ENCODE measurements at places on chromosomes 3 and 15.

- DNase-seq, result no peak
Measured at GRCh38 chr3:159751752-159752151, 236.9 kb upstream of the IL12A start.

DNA sequence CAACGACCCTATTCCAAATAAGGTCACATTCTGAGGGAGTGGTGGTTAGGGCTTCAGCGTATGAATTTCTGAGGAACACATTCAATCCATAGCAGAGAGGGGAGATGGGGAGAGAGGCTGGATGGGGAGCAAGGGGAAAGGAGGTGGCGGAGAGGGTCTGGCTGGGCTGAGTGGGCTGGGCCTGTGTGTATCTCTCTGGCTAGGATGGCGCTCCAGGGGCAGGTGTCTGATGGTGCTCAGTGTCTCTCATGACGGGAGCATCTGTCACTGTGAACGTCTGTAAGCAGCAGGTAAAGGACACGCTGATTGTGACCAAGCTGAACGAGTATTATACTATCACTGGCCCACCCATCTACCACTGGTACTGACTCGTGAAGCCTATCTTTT, 159.6 kb downstream of the XXYLT1 start:
- DNase-seq, result no peak

DNA sequence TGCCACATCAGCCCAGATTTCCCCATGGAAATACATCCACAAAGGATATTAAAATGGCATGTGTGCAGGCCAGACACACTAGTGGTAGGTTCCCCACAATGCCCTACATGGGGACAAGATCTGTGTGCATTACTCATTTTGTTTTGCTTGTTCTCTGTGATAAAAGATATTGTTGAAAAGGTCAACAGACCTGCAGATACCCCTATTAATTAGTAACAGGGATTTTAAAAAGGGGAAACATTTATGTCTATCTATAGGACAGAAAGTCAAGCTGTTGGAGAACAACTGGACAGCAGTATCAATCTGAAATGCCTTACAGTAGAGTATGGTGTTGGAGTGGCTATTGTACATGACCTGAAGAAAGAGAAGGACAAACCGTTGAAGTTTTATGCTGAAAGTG, 596.0 kb upstream of the GRM7 start:
- no peak for DNase-seq

DNA sequence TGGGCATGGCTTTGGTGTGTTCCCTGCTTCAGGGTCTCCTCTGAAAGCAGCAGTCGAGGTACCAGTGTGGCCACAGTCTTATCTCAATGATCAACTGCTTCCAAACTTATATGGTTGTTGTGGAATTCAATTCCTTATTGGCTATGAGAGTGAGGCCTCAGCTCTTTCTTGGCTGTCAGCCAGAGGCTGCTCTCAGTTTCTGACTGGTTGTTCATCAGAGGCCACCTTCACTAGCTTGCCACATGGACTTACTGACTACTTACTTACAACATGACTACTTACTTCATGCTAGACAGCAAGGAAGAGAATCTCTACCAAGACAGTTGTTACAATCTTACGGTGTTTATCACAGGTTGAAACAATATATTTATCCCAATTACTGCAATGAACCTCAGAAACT, 789.2 kb downstream of the DIPK2A start:
- no peak for DNase-seq

DNA sequence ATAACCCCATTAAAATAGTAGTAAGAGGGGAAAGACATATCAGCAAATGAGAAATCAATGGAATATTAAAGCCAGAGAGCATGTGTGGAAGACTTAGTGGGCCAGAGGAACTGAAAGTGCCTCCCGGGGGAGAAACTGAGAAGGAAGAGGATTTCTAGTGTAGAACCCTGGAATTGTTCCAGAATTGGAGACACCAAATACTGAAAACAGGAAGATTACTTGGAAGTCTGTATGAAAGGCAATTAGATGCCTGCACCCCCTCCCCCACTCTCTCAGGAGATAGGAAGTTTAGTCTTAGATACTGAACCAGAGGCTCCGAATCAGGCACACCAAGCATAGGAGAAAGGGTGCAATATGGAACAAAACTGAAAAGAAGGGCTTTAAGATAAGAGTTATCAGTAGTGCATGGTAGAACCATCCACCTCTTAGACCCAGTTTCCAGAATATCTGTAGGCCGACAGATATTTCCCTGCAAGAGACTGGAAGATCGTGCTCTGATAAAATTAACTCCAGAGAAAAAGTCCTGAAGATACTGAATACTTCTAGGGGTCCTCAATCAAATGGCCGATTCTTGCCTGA, 32.4 kb downstream of the KLHL18 start:
- DNase-seq, result no peak

DNA sequence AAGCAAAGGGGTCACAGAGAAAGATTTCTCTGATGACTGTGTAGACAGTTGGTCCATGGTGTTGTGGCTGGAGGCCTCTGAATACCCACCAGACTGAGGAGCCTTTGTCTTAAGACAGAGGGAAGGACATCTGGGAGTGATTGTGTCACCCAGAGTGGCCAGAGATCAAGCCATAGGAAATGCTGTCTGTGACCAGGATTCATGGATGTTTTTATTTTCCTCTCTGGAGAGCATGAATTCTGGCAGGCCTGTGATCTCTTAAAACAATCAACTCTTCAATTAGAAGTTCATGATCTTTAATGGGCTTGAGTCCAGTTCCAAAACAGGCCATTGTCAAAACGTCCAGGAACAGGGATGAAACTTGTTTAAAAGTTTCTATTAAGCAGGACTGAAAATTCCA, 198.9 kb upstream of the CTDSPL start:
- no peak for DNase-seq

GRCh38 chr3:144810160-144810559, 838.5 kb downstream of the DIPK2A start:
- no peak for DNase-seq

- DNase-seq, result no peak
Measured at GRCh38 chr3:188526057-188526456, 372.1 kb downstream of the LPP start.

DNA sequence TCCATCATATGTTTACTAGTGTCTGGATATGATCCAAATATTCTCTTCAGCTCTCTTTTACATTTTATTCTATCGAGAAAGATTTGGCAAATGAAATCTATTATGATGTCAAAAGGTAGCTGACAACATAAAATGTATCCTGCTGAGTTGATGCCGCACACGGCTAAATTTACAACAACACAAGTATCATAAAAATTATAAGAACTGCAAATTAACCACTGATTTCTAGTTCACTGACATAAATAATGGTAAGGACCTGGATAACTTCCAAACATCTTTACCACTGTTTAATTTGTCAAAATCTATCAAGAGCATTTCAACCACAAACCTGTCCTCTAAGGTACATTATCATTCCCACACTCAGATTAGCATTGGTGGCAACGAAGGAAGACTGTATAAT, 244.5 kb downstream of the FOXP1 start:
- no peak for DNase-seq

- DNase-seq, result no peak
Measured at GRCh38 chr15:94331731-94332130, 100.4 kb downstream of the MCTP2 start.

DNA sequence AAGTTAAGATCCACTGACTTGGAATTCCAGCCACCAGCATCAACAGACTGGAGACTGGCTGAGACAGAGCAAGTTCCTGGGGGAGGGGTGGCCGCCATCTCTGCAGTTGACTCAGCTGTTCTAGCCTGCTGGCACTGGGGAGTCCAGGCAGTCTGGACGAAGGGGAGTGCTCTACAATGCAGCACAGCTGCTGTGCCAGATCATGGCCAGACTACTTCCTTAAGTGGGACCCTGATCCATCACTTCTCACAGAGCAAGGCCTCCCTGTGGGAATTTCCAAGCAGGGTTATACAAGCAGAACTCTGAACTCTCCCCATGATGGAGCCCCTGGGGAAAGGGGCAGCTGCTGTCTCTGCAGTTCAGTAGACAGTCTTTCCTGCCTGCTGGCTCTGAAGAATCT, 35.2 kb downstream of the PYGO1 start:
- DNase-seq, result no peak

DNA sequence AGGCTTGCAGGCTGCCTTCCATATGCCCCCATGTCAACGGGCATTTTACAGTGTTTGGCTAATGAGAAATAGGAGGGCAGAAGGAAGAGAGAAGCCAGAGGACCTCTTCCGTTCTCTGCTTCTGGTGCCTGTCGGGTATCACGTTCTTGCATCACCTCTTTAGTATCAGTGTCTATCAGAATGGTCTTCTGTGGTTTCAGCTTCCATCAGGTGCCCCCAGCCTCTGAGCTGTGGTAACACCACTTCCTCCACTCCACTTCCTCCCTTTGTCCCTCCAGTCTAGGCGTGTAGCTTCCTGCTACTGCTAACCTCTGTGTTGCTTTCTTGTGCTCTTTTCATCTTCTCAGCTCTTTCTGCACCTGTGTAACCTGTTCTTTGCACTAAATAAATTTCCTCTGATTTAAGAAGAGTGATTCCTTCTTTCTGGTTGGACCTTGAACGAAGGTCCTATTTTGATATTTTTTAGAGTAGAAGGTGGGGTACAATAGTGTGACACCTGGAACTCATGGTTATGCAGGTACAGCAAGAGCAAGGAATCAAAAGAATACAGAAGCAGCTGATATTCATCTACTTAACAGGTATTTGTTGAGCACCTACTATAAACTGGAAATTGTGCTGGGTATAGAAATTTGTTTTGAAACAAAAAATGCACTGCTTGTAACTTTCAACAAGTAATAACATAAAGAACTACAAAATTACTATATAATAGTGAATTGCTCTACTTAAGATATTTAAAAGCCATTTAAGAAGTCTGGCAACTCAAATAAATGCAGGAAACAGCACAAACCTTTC, 27.4 kb upstream of the FOXB1 start:
- DNase-seq, result no peak

DNA sequence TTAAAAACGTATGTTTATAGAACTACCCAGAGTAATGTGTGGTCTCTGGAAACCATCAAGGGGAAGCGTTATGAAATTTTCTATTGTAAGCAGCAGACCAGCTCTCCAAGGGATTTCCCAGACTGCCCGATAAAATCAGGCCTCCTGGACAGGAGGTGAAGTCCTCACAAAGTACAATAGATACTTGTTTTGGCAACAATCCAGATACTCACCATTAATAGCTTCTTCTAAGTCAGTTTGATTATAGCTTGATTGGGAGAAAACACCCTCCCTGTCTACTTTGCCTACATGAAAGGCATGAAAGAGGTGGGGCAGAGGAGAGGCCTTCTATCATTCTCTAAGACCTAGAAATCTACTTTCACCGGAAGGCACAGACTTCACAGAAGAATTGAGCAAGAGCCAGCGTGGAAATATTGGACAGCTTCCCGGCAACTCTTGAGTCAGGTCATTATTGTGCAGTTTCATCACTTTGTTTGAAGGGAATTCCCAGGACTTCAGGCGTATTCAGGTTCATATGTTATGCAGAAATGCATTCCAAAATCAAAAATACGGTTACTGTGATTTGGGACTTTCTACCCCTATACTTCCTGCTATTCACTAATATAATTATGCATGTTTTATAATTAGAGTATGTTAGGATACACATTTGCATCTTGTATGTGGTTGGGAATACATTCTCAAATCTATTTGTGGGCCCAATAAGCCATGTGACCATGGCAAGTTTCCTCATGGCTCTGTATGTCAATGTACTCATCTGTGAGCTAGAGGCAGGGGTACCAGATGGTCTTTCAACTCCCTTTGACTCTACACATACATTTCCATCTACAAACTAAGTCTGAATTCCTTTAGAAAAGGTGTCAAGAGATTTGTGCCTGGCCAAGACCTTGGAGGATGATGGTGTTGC, 103.5 kb downstream of the CD47 start:
- DNase-seq, result no peak

- DNase-seq, result no peak
Measured at GRCh38 chr3:160373655-160374054, 25.4 kb downstream of the IFT80 start.

GRCh38 chr15:89482139-89482538, 14.2 kb downstream of the RHCG start:
- no peak for DNase-seq

- DNase-seq, result no peak
Measured at GRCh38 chr15:66749841-66750575, 48.0 kb downstream of the SMAD6 start.

DNA sequence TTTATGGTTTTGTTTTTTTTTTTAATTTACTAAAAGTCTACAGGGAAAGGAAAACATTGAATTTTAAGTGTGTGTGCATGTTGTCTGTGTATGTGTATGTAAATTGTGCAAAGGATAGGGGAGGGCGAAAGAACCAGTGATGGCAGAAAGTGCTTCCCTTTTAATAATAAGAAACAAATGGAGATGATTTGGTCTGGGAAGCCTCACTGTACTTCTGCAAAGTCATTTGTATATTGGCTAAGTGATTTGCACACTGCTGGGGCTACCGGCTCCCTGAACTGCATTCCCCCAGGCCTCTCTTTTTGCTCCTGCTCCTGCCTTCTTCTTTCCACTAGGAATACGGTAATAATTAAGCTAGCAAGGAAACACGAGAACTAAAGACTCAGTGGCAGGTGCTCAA, 101.2 kb downstream of the CD47 start:
- no peak for DNase-seq

DNA sequence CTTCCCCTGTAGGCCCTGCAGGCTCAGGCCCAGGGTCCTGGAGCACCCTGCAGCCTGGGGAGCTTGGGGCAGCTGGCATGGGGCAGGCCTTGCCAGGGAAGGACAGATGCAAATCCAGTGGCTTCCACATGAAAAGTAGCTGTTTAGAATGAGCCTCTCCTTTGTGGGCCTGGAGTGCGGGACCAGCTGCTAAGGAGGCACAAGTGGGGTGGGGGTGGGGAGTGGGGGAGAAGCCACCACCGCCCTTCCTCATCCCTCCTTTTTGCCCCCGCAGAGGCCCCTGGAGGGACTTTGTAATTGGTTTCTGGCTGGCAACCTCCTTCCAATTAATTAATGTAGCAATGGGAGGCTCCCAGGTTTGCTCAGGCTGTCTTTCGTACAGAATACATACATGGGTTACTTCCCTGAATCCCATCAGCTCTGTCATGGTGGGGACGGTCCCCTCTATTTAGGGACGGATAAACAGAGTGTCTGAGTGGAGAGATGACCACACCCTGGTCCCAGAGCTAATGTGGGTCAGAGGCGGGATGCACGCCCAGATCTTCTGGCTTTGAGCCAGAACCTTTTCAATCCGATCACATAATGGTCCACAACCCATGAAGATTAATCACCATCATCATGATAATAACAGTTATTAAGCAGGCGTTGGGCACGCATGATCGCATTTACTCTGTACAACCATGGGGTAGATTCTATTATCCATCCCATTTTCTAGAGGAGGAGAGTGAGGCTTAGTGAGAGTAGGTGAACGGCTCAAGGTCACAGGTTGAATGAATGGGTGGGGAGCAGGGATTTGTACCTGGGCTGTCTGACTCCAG, 6.2 kb downstream of the CORO2B start:
- DNase-seq, result no peak

DNA sequence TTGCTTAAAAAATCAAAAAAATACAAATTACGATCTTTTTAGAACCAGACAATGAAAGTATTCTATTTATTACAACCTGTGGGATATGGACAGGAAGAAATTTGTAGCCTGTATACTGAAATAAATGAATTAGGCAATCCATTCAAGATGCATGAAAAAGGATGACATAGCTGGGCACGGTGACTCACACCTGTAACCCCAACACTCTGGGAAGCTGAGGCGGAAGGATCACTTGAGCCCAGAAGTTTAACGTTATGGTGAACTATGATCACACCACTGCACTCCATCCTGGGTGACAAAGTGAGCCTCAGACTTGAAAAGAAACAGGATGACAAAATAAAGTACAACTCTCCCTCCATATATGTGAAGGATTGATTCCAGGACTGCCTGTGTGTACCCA, 74.1 kb downstream of the MSL2 start:
- no peak for DNase-seq

Measured in amygdala (tissue), 56 donors.